ENCODE measurements at places on chromosomes 3 and 15. TPM values are rescaled to one million over a fixed set of nuclear protein-coding genes. Genes with fewer than 3 reads are reported as not detected.

Gene FSTL1
- 542 TPM for total RNA-seq

Gene LIPC
- total RNA-seq: 0.09 TPM

Gene TMC3
- total RNA-seq: not detected

Gene CAND2
- 1.1 TPM for total RNA-seq

Gene COPG1
- 335 TPM for total RNA-seq

Gene NCEH1
- total RNA-seq: 9.6 TPM

Gene CYB561D2
- 18.0 TPM for total RNA-seq

Gene SYNM
- total RNA-seq: 5.3 TPM

Gene CFAP161
- total RNA-seq: 0.63 TPM

Gene MUC4
- total RNA-seq: under 0.01 TPM

Gene CCR3
- total RNA-seq: not detected

Gene TRAK1
- 38.9 TPM for total RNA-seq

Gene EEFSEC
- total RNA-seq: 4.1 TPM

Measured in endothelial cell of coronary artery (primary cell).